ENCODE measurements at places on chromosomes 1 and 21. TPM values are rescaled to one million over a fixed set of nuclear protein-coding genes. Genes with fewer than 3 reads are reported as not detected.

- no peak overlapping the region for H3K27ac ChIP-seq
- DNase-seq = no peak
- H3K36me3 ChIP-seq = no peaks in the 10 kb centered on the region
- no peaks in the 10 kb centered on the region for H3K4me1 ChIP-seq
These were observed 23.7 kb downstream of the WARS2 start for GRCh38 chr1:119116725-119117124.

GRCh38 chr1:36664571-36665287 is 182.0 kb upstream of the CSF3R start:
- no peak for DNase-seq
- H3K36me3 ChIP-seq = no peaks in the 10 kb centered on the region
- no peak overlapping the region for H3K4me3 ChIP-seq
- no peak overlapping the region for H3K27ac ChIP-seq

- no peaks in the 10 kb centered on the region for H3K27me3 ChIP-seq
- H3K4me1 ChIP-seq = peaks cover 8% of the 10 kb centered on the region
- no peak for DNase-seq
- no peak within 1 kb of the TSS for H3K4me3 ChIP-seq
- H3K27ac ChIP-seq = peak within 1 kb of the TSS; percentile 22
These were observed at the start of gene CHI3L1 for GRCh38 chr1:203186446-203187303. Gene CHI3L1, minus strand, starts transcription at chr1:203186704. Its CDS starts 81 bp downstream, at chr1:203186623.

- no peak overlapping the region for H3K27ac ChIP-seq
- DNase-seq = no peak
- no peaks in the 10 kb centered on the region for H3K36me3 ChIP-seq
- no peak overlapping the region for H3K4me3 ChIP-seq
- H3K4me1 ChIP-seq = no peaks in the 10 kb centered on the region
- no peaks in the 10 kb centered on the region for H3K27me3 ChIP-seq
These were observed 1352.0 kb downstream of the BRINP3 start for GRCh38 chr1:189125694-189126093.

GRCh38 chr1:203323587-203323986 is 18.3 kb downstream of the BTG2 start:
- no peak overlapping the region for H3K4me3 ChIP-seq
- H3K4me1 ChIP-seq = peaks cover 30% of the 10 kb centered on the region
- peak overlapping the region; percentile 90 for H3K27ac ChIP-seq
- no peaks in the 10 kb centered on the region for H3K36me3 ChIP-seq

GRCh38 chr1:60935599-60936110 is 146.7 kb upstream of the NFIA start:
- H3K27me3 ChIP-seq = no peaks in the 10 kb centered on the region
- peaks cover 27% of the 10 kb centered on the region for H3K4me1 ChIP-seq
- DNase-seq = no peak
- no peaks in the 10 kb centered on the region for H3K36me3 ChIP-seq

DNA sequence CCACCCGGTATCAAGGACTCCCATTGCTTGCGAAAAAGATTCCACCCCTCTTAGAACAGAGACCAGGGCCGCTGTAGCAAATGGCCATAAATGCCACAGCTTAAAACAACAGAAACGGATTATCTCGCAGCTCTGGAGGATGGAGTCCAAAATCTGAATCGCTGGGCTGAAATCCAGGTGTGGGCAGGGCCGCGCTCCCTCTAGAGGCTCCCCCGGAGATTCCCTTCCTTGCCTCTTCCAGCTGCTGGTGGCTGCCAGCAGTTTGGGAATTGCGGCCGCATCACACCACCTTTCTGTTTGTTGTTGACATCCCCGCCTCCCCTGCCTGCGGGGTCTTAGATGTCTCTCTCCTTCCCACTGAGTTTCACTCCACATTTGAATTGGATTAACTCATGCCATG is 15.6 kb downstream of the PDE9A start:
- peak overlapping the region; percentile 18 for H3K27ac ChIP-seq
- H3K27me3 ChIP-seq = peaks cover 16% of the 10 kb centered on the region

DNA sequence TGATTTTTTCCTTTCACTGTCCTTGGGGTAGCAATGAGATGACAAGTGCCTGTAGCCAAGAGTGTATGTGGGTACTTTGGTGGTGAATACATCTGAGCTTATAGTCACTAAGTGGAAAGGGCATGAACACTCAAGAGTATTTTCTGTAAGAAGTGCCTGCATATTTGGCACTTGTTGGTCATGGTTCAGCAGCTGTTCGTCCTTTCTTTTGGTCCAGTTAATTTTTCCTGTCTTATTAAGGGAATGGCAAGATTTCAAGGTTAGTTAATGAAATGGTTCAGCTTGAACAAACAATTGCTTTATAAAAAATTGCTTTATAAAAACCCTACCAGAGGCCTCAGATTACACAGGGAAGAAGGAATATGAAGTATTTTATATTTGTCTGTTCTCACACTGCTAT is 48.6 kb upstream of the GPR52 start:
- no peak overlapping the region for H3K27ac ChIP-seq
- no peaks in the 10 kb centered on the region for H3K36me3 ChIP-seq
- no peaks in the 10 kb centered on the region for H3K4me1 ChIP-seq
- H3K27me3 ChIP-seq = no peaks in the 10 kb centered on the region
- no peak for DNase-seq
- H3K4me3 ChIP-seq = no peak overlapping the region

GRCh38 chr1:15850471-15851001 is 3.0 kb downstream of the SPEN start:
- peak overlapping the region; percentile 88 for H3K4me3 ChIP-seq
- no peak for DNase-seq
- peaks cover 55% of the 10 kb centered on the region for H3K4me1 ChIP-seq

- peak overlapping the region; percentile 91 for H3K27ac ChIP-seq
- no peaks in the 10 kb centered on the region for H3K27me3 ChIP-seq
- no peaks in the 10 kb centered on the region for H3K36me3 ChIP-seq
- H3K4me3 ChIP-seq = peak overlapping the region; percentile 86
- peaks cover 43% of the 10 kb centered on the region for H3K4me1 ChIP-seq
These were observed 738 bp downstream of the GNPAT start for GRCh38 chr1:231241750-231242149.

DNA sequence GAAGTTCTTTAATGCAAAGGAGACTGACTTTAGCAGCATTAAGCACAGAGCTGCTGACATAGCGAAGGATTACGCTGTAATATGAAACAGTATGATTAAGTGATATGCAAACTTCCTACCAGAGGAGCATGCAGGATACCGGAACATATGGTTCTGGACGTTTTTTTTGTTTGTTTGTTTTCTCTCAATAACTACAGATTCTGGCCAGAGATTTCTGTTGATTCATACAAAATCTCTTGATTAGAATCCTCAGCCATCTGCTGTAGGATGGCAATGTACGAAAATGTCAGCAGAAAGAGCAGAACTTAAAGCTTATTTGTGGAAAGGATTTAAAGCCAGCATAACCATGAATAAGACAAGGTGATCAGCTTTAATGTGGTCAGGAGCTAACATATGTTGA is 970.7 kb downstream of the KCNT2 start:
- DNase-seq = no peak
- H3K4me3 ChIP-seq = no peak overlapping the region
- no peaks in the 10 kb centered on the region for H3K4me1 ChIP-seq
- no peaks in the 10 kb centered on the region for H3K27me3 ChIP-seq

- peaks cover 63% of the 10 kb centered on the region for H3K36me3 ChIP-seq
- H3K4me3 ChIP-seq = no peak overlapping the region
- DNase-seq = no peak
- no peak overlapping the region for H3K27ac ChIP-seq
These were observed 5.5 kb downstream of the ETV3 start for GRCh38 chr1:157132616-157133167.

DNA sequence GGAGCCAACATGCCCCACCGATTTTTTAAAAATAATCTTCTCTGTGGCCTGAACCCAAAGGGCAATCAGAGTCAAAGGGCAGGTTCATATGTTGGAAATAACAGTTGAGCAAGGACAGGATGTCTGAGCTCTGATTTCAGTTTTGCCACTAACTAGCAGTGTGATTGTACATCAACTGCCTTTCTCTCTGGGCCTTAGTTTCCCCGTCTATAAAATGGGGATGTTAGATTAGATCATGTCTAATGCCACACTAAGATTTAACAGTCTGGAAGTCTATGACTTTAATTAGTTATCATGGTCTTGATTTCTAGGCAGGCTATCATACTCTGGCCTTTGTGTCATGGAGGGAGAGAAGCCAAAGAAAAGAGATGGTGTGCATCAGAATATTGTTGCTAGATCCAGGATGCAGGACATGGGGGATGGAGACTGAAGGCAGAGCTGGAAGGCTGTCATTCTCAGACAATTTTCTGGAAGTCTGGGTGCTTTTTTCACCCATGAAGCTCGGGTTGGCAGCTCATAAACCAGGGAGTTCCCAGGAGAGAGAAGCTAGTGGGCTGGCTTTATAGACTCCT is 28.4 kb downstream of the IER5 start:
- no peak overlapping the region for H3K27ac ChIP-seq
- no peaks in the 10 kb centered on the region for H3K36me3 ChIP-seq
- no peaks in the 10 kb centered on the region for H3K27me3 ChIP-seq
- H3K4me1 ChIP-seq = peaks cover 19% of the 10 kb centered on the region

DNA sequence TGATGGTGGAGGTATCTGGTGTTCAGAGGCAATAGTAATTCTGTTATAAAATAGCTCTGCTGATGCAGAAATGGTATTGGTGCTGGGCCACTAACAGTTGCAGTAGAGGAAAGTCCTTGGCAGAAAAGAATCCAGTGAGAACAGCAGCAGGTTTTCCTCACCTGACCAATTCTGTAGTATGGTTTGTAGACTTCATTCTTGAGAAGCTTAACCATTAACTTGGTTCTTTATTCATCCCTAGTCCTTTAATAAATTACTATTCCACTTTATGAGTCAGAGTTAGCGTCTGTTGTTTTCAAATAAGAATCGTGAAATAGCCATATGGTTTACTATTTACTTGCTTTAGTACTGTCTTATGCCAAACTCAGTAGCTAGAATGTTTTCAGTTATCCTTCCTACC is 128.5 kb upstream of the SERTAD4 start:
- H3K27me3 ChIP-seq = no peaks in the 10 kb centered on the region
- no peak overlapping the region for H3K4me3 ChIP-seq
- H3K4me1 ChIP-seq = no peaks in the 10 kb centered on the region

DNA sequence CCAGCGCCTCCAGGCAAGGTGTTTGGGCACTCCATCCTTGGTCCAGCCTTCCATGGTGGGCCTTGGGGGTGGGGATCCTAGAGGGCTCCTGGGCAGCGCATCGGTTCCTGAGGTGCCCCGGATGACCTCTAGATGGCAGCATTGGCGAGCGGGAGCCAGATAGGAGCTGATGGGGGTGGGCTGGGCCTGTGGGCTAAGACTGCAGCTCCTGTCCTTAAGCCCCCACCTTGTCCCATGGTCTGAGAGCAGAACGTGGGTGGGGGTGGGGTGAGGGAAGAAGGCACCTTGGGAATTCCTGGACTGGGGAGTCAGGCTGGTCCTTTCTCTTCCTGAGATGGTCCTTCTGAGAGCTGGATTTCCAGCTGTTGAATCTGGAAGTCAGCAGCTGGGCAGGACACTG is 93.4 kb upstream of the CSF3R start:
- H3K27ac ChIP-seq = no peak overlapping the region
- no peak for DNase-seq
- peaks cover 16% of the 10 kb centered on the region for H3K27me3 ChIP-seq
- H3K4me3 ChIP-seq = no peak overlapping the region
- H3K4me1 ChIP-seq = no peaks in the 10 kb centered on the region

- H3K4me1 ChIP-seq = peaks cover 29% of the 10 kb centered on the region
- DNase-seq = no peak
- no peaks in the 10 kb centered on the region for H3K36me3 ChIP-seq
- peak overlapping the region; percentile 31 for H3K27ac ChIP-seq
- no peaks in the 10 kb centered on the region for H3K27me3 ChIP-seq
These were observed 26.2 kb downstream of the ERI3 start for GRCh38 chr1:44328671-44329416.

- H3K27me3 ChIP-seq = no peaks in the 10 kb centered on the region
- H3K36me3 ChIP-seq = no peaks in the 10 kb centered on the region
- H3K4me1 ChIP-seq = no peaks in the 10 kb centered on the region
- DNase-seq = no peak
- no peak overlapping the region for H3K4me3 ChIP-seq
These were observed 19.5 kb upstream of the NCMAP start for GRCh38 chr1:24536391-24536840.

DNA sequence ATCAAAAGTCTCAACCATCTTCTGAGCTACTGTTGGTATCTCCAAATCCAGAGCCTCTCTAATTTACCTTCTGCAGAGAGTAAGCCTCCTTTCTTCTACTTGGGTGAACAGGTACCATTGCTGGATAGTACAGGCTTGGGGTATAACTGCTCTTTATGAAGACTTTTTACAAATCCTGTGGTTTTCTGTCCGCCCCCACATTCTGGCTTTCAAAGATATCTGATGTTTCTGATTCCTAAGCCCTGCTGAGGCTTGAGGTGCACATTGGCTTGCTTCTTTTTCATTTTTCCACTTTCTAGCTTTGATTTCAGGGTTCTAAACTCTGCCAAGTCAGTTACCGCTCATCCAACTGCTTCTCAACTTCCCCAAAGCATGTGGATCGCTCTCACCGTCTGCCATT is 37.1 kb downstream of the TENT5C start:
- H3K27me3 ChIP-seq = no peaks in the 10 kb centered on the region
- H3K4me3 ChIP-seq = no peak overlapping the region
- H3K4me1 ChIP-seq = peaks cover 21% of the 10 kb centered on the region
- H3K36me3 ChIP-seq = no peaks in the 10 kb centered on the region
- no peak overlapping the region for H3K27ac ChIP-seq

- no peaks in the 10 kb centered on the region for H3K4me1 ChIP-seq
- H3K27ac ChIP-seq = no peak overlapping the region
- H3K27me3 ChIP-seq = no peaks in the 10 kb centered on the region
These were observed 22.6 kb upstream of the RAB3GAP2 start for GRCh38 chr1:220294846-220295301.

GRCh38 chr1:156503698-156504437 is 3.3 kb upstream of the MEF2D start:
- peak; percentile 28 for DNase-seq
- no peaks in the 10 kb centered on the region for H3K27me3 ChIP-seq
- H3K4me1 ChIP-seq = peaks cover 60% of the 10 kb centered on the region
- peak overlapping the region; percentile 53 for H3K4me3 ChIP-seq
- peak overlapping the region; percentile 96 for H3K27ac ChIP-seq

- no peak for DNase-seq
- H3K36me3 ChIP-seq = no peaks in the 10 kb centered on the region
- H3K4me3 ChIP-seq = peak overlapping the region; percentile 81
These were observed 548 bp upstream of the CDC20 start for GRCh38 chr1:43358121-43358745.

- DNase-seq = no peak
- H3K4me3 ChIP-seq = no peak overlapping the region
- peaks cover 23% of the 10 kb centered on the region for H3K4me1 ChIP-seq
These were observed 112.3 kb upstream of the IFFO2 start for GRCh38 chr1:19068639-19069276.

The A3GALT2 gene
- not detected for total RNA-seq

The VASH2 gene
- total RNA-seq = 1.5 TPM

The RWDD3 gene
- total RNA-seq = 12.7 TPM

The GUCA2A gene
- not detected for total RNA-seq

The CD48 gene
- not detected for total RNA-seq

The FAM177B gene
- not detected for total RNA-seq

The GBP6 gene
- not detected for total RNA-seq

The ANGPTL1 gene
- total RNA-seq = 15.7 TPM

Measured in gastrocnemius medialis (tissue), 4 donors.